ENCODE measurements at places on chromosomes 4 and X.

DNA sequence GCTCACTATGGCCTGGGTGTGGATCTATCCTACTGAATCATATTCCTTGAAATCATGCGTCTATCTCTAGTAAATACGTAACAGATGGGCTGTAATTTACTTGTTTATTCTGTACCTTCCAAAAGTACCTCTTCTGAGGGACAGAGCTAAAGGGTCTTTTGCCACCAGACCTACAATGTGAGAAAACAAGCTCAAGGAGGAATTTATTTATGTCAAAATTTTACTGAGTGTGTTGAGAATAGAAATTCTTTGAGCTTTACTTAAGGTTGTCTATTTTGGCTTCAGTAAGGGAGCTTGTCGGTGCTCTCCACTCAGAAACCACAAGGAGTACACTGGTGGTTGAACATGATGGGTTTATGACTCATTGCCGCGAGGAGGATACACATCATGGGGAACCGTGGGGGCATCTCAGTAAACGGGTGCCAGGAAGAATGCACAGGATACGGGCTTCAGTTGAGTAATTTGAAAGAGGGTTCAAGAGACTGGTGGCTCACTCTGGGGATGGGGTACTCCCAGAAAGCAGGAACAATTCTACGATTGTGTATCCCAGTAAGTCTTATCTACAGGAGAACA lies 3.0 kb downstream of the ANK2 start:
- DNase-seq = no peak

DNA sequence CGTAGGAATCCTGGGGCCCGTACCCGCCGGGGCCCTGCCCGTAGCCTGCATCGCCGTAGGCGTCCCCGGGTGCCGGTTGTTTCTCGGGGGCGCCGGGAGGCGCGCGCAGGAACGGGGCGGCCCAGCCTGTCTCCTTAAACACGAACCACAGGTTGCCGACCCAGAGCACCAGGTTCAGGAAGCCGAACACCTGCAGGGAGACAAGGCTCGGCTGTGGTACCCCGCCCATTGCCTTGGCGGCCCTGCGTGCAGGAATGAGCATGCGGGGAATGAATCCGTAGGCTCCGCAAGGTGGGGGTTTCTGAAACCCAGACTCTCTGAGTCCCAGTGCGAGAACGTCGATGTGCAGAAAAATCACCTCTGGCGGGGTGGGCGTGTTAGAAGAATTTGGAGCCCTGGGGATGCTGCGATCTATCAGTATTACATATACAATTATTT lies 5.4 kb upstream of the PRICKLE3 start:
- no peak for DNase-seq

DNA sequence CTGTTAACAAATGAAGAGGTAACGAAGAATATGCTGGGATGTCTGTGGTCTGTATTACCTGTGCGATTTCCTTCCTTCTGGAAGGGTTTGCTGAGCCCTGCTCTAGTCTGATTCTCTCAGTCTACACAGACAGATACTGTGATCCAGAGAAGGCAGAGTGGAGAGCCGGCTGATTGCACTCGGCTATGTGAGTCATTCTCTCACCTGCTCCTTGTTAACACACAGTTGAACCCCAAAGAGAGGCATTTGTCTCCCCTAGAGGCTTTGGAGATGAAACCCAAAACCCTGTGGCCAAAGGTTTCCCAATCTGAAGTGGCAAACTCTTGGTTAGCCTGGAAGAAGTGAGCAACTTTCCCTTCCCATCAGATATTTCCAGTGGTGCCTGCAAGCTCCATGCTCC lies 78.1 kb upstream of the GPC4 start:
- DNase-seq = no peak

- no peak for DNase-seq
Observed at GRCh38 chr4:186079694-186080093, 10.7 kb downstream of the TLR3 start.

- DNase-seq = no peak
Observed at GRCh38 chr4:125985856-125986255, 671.1 kb downstream of the FAT4 start.

DNA sequence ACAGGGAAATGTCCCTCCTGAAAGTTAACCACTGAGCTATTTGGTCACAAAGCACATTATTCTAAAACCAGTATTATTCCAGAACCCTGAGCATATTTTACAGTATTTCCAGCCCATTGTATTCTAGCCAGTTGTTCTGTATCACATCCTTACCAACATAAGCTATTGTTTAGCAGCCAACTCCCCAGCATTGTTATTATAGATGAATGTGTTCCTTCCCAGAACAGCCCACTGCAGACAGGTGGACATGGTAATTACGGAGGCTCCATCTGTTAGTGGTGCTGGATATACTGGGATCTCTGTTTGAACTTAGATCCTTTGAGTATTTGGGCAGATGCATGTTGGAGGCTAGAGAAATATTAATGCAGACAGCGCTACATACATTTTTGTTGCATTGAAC lies 126.1 kb downstream of the MGST2 start:
- DNase-seq = no peak

DNA sequence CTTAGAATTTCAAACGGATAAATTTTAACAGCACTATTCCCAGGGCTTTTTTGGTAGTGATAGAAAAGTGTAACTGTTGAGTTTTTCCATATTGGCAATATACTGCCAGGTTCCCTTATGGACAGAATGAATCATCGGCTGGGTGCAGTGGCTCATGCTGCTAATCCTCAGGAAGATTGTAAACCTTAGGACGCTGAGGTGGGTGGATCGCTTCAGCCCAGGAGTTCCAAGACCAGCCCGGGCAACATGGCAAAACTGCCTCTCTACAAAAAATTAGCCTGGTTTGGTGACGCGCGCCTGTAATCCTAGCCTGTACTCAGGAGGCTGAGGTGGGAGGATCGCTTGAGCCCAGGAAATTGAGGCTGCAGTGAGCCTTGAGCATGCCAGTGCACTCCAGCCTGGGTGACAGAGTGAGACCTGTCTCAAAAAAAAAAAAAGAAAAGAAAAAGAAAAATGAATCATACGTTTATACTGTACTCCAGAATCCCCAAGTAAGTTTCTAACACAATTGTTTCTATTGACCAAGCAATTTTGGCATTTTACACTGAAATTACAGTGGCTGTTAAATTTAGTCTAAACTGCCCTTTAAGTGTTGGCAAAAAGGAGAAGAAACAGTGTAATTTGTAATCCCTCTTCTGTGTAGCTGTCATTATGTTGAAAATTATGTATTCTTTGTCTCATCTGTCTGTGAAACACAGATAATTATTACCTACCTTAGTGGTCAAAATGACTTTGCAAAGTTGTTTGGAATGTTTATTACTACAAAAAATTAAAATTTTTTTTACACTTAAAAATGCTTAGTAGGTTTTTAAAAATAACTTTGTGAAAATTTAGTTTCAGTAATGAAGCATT lies 1.8 kb downstream of the SLC30A9 start:
- DNase-seq = no peak

DNA sequence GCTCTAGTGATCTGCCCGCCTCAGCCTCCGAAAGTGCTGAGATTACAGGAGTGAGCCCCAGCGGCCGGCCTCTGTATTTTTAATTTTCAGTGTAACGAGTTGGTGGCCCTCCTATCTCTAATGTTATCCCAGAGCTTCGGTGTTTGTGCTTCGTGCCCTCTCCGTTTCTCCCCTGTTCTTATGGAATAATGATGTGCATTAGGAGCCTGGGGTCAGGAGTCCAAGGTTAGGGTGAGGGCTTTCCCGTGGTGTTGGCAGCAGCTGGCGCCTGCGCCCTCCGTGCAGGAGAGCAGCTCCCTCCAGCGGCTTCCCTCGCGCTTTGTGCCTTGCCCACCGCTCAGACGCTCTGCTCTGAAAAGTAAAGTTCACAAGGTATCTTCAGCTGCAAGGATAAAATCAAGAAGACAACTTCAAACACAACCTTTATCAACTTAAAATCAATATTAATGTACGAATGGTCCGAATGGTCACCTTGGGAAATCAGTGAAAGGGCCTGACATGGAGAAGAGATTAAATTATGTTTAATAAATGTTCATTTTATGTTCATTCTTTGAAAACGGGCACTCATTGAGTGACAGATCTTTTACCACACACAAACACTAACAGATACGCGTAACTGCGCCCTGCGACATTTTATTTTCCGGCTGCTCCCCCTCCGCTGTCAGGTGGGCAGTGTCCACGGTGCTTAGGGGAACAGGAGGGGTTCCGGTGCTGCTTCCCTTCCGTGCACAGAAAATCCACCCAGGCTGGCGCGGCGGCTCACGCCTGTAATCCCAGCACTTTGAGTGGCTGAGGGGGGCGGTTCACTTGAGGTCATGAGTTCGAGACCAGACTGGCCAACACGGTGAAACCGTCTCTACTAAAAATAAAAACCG lies 62.4 kb downstream of the TRAPPC11 start:
- DNase-seq = no peak

- DNase-seq = no peak
Observed at GRCh38 chr4:183430317-183430993, 14.0 kb upstream of the CDKN2AIP start.

- no peak for DNase-seq
Observed at GRCh38 chr4:58514299-58514698, 1404.1 kb upstream of the IGFBP7 start.

GRCh38 chrX:106619797-106620196 lies 8.0 kb downstream of the RADX start:
- DNase-seq = no peak

GRCh38 chrX:38959736-38960135 lies 158.5 kb downstream of the MID1IP1 start:
- no peak for DNase-seq

DNA sequence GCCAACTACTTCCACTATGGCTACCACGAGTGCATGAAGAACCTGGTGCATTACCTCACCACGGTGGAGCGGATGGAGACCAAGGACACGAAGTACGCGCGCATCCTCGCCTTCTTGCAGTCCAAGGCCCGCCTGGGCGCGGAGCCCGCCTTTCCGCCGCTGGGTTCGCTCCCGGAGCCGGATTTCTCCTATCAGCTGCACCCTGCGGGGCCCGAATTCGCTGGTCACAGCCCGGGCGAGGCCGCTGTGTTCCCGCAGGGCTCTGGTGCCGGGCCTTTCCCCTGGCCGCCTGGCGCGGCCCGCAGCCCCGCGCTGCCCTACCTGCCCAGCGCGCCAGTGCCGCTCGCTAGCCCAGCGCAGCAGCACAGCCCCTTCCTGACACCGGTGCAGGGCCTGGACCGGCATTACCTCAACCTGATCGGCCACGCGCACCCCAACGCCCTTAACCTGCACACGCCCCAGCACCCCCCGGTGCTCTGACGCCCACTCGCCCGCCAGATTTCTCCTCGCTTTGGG lies 2.1 kb downstream of the HELT start:
- no peak for DNase-seq

- no peak for DNase-seq
Observed at GRCh38 chr4:1418494-1419285, 12.4 kb upstream of the NKX1-1 start.

DNA sequence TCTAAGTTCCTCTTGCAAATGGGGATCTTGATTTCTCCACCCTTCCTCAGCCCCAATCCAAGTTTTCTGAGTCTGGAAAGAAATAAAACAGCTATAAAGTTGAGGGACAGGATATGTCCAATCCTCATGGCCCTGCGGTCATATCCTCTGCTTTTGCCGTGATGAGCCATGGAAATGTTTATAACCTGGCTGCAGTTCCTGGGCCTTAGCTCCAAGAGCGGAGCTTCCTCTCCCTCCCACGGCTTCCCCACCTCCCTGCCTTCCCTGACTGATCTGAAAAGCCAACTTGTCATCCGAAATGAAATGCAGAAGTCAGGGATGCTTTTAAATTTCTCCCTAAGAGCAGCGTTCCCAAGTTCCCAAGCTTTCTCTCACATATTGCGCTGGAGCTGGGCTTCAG lies 221.5 kb upstream of the SFRP2 start:
- no peak for DNase-seq

- no peak for DNase-seq
Observed at GRCh38 chrX:79415056-79415455, 47.9 kb upstream of the ITM2A start.

DNA sequence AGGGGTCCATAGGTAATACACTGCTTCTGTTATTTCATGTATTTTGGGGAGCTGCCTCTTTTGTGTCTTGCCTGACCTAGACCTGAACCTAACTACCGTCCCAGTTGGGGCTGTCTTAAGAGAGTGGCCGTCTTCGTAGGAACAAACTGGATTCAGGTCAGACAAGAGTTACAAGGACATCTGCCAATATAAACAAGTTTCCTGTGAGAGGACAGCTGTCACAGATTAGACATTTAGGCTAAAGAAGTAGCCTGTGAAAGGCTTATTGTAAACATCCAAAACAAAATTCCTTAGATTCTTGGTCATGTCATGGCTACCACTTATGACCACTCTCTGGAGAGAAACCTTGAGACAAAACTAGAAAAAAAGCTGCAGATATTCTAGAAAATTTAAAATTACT lies 797.6 kb upstream of the AADAT start:
- DNase-seq = no peak

DNA sequence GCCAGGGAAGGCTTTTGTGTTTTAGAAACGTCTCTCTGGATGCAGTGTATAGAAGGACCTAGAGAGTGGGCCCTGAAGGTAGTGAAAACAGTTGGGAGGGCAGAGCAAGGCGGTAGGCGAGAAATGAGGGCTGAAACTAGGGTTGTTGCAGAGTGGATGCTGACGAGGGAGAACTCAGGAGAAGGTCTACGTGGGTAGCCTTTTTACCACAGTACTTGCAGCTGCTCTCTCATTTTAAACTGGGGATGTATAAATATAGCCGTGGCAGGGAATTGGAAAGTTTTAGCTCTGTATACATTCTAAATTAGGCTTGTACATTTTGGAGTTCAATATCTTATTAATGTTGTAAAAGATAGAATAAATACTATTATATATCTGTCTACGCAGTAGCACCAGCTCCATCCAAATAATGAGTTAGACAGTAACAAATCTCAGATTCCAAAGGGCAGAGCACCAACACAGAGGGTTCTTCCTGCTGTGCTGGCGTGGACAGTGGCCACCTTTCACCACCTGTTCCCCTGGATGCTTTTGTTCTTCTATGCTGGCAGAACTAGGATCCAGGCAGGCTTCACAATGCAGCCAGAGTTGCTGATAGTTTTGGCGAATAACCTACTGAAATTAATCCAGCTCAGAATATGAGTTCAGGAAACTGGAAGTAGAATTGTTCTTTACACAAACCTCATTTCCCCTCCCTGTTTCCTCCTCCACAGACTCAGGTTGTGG lies 31.7 kb downstream of the CCNG2 start:
- no peak for DNase-seq

GRCh38 chr4:68963374-68963773 lies 11.8 kb upstream of the UGT2A3 start:
- no peak for DNase-seq

DNA sequence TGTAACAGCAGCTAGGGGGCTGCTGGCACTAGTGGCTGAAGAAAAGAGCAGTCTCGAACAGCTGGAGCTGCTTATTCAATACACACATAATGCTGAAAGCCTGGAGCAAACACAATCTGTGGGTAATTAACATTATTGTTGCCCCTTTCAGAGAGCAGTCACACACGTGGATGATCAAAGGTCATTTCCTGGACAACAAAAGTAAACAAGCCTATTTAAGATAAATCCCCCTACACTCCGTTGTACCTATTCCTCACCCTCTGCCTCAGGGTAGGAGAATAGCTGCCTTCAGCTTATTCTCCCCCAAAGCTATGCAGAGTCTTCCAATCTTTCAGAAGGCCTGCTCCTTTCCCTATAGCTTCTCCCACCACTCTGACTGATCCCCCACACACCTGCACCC lies 803.9 kb downstream of the C4orf33 start:
- no peak for DNase-seq

Measured in fibroblast of skin of left biceps (primary cell).